ENCODE measurements at places on chromosomes 5 and 9.

DNA sequence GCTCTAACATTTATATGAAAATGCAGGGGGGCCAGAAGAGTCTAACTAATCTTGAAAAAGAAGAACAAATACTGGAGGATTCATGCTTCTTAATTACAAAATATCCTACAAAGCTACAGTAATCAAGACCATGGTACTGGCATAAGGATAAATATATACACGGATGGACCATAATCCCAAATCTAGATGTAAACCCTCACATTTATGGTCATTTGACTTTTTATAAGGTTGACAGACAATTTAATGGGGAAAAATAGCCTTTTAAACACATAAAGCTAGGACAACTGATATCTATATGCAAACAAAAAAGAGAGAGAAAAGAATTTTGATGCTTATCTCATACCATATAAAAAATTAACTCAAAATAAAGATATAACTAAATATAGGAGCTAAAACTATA lies 55.9 kb downstream of the YIPF5 start:
- no peak for DNase-seq

- no peak for DNase-seq
Measured at GRCh38 chr9:91386765-91387164, 25.0 kb upstream of the AUH start.

DNA sequence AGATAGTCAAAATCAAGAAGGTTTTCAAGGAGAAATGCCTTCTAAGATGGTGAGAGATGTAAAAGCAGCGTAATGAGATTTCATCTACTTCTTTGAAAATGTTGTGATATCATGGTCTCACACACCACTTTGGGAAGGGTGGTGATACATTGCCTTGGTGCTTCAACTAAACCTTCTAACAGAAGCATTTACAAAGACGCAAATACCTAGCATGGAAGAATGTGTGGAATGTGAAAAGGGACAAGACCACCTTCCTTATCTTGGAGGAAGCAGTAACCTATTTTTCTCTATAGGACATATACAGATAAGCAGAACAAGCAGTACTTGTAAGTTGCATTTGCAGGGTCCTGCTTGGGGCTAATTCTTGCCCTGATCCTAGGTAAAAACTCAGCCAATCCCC lies 38.8 kb downstream of the PCA3 start:
- no peak for DNase-seq

DNA sequence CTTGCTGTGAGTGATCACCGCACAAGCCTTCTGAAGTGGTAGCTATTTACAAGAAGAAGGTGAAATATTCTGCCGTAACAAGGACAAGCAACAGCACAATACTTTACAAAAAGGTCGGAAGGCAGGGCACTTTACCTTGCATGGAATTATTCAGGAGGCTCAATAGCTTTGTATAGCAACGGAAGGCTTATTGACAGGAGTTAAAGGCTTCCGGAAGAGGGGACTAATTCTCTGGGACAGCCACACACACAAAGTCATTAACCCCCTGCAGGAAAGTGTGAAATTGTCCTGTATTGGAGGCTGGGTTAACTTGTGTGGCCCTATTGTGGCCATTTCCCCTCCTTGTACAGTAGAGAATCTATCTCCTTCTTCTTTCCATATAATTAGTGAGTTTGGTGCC lies 199.3 kb upstream of the SEMA6A start:
- no peak for DNase-seq

DNA sequence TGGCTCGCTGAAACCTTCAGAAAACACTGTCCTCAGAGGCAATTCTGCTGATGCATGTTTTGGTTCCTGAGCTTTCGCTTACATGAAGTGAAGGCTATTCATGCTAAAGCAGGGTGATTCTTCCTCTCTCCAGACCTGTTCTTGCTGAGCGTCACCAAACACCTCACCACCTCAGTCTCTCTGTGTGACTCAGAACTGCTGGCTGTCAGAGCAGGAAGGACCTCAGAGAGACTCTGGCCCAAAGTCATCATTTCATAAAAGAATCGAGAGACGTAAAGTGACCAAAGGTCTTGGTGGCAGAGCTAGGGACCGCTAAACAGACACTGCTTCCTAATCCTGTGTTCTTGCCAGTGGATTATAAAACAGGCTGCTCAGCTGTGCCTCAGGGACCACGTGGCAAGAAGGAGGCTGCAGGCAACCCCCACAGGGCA lies 73.8 kb downstream of the LHFPL2 start:
- DNase-seq, result no peak

GRCh38 chr5:89301321-89302025 lies 418.5 kb upstream of the MEF2C start:
- no peak for DNase-seq

DNA sequence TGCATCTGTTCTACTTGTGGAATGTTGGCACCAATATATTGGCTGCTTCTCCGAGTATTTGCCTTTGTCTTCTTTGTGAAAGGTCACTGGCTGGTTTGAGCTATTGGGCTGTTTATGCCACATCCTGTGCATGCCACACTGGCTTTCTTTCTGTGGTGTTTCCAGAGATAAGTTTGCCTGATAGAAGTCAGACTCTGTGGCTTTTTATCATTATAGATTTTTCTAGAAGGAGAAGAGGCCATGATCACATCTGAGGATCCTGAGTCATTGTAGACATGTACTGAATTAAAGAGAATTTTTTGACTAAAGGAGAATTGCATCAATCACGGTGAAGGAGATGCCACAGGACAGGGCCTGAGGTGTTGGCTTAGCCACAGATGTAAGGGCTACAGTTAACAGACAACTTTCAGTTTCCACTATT lies 26.5 kb upstream of the CDKN2B start:
- no peak for DNase-seq

GRCh38 chr5:95810305-95811125 lies 12.0 kb downstream of the GLRX start:
- no peak for DNase-seq
